Right lobe of liver (tissue), 6 donors: ENCODE measurements at places on chromosomes 16 and 17. TPM values are rescaled to one million over a fixed set of nuclear protein-coding genes. Genes with fewer than 3 reads are reported as not detected.
A peak's percentile ranks its signal among the peaks of the same experiment; 100 is the strongest.

DNA sequence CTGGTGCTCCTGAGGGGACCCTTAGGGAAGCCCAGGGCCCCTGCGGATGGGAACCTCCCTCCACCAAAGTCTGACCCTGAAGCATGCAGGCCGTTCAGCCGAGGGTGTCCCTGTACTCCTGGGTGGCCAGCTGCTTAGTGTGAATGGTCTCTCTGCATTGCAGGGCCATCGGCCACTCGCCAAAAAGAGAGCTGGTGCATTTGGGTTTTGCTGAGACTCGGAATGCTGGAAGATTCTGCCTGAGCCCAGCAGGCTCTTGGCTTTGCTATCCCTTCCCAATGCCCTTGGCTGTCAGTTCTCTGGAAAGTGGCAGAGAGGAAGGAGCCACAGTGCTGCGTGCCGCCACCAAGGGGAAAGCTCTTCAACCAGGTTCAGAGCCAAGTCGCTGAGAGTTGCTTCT is 2.8 kb downstream of the MEOX1 start:
- no peak for DNase-seq

DNA sequence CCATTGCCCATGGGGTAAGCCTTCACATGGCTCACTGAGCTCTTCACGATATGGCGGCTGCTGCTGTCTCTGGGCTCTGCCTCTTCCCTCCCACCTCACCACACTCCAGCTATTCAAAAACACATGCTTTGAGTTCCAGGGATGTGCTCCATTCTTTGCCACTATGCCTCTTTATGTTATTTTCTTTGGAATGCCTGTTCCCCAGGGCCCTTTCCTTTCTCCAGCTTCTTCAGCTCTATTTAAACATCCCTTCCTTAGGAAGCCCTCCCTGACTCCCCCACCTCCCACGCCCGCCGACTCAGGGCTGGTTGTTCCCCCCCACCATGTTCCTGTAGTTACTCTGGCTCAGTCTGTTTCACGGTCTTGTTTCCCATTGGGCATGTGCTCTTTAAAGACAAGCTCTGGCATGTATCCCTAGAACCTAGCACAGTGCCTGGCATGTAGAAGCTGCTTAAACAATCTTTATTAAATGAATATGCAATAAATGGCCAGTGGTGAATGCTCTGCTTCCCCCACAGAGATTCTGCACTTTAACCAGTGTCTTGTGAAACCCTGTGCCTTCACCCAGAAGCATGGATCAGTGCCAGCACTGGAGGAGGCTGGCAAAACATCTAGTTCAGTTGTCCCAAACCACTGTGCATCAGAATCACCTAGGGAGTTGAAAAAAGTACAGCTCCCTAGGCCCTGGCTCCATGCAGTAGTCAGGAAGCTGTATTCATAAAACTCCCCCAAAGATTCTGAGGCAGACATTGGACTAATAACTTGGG is 6.9 kb downstream of the MYCBPAP start:
- DNase-seq = peak; percentile 84

DNA sequence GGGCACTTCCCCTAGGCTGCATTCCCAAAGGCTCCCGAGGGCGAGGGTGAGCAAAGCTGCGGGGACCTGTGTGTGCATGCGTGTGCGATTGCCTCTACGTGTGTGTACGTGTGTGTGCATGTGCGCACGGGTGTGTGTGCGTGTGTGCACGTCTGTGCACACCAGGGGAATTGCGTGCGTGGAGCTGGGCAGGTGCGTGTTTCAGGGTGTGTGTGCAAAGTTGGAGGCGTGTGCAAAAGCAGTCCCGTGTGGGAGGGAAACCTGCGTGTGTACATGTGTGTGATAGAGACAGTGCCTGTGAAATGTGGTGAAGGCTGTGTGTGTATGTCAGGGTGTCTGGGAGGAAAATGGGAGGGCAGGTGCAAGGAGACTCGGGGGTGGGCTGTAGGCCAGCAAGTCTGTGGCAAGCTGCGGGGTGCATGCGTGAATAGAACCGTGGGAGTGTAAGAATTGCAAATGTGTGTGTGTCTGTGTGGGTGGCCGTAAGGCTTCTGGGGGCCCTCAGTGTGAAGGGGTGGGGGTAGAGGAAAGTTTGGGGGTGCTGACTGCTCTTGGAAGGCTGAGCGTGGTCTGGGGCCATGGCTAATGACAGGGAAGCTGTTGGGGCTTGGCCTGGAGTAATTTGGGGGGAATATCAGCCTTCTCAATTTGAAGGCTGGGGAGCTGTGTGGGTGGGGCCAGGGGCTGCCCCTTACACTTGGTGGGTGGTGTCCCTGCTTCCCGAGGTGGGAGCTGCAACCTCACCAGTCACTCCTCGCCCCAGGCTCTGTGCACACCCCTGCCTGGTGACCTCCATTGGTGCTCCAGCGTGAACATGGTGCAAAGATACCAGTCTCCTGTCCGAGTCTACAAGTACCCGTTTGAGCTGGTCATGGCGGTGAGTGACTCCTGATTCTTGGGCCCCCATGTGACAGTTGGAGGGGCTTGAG is 644 bp downstream of the SEC14L5 start:
- DNase-seq = no peak

Gene PROCA1
- 0.97 TPM for total RNA-seq

Gene G6PC1
- total RNA-seq = 64.5 TPM

- no peak for DNase-seq
Measured at GRCh38 chr16:85867189-85867588, 31.8 kb upstream of the IRF8 start.
